Peyer's patch (tissue), 4 donors: ENCODE measurements at places on chromosomes 2 and 18. TPM values are rescaled to one million over a fixed set of nuclear protein-coding genes. Genes with fewer than 3 reads are reported as not detected.

GKN2 gene
- total RNA-seq, result not detected

DNA sequence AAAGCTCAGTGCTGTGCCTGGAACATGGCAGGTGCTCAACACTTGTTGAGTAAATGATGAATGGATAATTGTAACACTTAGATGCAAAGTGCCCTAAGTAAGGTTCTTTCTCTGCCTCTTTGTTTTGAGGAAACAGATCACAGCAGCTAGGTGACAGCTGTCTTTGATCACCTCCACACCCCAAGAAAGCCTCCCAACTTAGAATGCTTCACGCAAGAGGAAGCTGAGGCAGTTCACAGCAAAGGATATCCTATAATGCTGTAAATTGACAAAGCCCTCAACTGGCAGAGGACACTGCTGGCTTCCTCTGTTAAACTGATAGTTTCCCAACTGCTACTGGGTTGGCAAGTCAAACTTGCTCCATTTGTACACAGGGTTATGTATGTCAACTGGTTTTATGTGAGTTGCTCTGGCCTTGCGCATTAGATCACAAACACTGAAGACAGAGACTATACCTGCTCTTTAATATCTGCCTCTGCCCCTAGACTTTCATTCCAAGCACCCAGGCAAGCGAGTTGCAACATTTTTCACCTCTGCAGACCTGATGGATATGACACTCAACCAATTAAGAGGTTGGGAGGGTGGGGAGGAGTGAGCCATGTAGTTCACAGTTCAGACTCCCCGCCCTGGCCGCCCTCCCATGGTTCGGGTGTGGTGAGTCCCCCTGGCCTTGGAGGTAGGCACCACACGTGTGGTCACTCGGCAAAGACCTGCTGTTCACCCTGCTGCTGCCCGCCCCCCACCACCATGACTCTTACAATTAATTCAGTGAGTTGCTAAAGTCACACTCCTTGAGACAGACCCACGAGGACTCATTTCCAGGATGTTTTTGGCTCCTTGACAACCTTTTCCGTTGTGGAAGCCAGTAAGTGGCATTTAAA, 4.8 kb upstream of the MALL start:
- H3K27ac ChIP-seq, result no peak overlapping the region
- no peaks in the 10 kb centered on the region for H3K36me3 ChIP-seq
- no peak for DNase-seq

- no peak overlapping the region for H3K4me3 ChIP-seq
- H3K36me3 ChIP-seq, result no peaks in the 10 kb centered on the region
- no peaks in the 10 kb centered on the region for H3K4me1 ChIP-seq
Measured at GRCh38 chr2:584863-585823, 92.1 kb downstream of the TMEM18 start.

DNA sequence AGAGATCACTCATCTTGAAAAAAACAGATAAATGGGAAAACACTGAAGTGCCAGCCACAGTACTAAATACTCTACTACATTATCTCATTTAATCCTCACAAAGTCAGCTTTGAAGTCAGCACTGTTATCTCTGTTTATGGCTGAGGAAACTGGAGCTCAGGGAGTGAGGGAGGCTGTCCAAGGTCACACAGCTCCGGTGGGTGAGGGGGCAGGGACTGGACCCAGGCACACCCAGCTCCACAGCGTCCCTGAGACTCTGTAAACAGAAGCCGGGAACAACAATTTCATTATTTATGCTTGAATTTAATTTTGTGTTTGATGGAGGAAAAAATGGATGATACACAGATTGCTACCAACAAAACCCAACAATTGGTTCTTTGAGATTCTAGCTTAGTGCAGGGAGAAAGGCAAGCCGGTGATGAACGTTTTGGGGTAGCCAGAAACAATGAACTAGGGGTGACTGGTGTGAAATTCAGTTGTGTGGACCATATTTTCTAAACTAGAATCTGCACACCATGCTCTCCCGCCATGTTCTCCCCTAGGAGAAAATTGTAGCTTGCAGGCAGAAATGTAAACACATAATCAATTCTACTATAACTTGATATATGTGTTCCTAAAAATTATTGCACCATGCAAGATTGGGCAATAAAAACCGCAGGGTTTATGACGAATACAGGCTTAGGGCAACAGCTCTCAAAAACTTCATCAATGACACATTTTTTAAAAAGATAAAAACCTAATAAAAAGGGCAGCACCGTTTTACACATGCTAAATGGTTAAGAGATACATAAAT, at the start of gene GREB1:
Gene GREB1 (plus strand): TSS at position 768 of the 793 bp plus-strand sequence. CDS start 22,570 bp downstream, outside the sequence.
- H3K27ac ChIP-seq, result no peak within 1 kb of the TSS
- H3K27me3 ChIP-seq, result no peaks in the 10 kb centered on the region
- H3K4me3 ChIP-seq, result no peak within 1 kb of the TSS

DNA sequence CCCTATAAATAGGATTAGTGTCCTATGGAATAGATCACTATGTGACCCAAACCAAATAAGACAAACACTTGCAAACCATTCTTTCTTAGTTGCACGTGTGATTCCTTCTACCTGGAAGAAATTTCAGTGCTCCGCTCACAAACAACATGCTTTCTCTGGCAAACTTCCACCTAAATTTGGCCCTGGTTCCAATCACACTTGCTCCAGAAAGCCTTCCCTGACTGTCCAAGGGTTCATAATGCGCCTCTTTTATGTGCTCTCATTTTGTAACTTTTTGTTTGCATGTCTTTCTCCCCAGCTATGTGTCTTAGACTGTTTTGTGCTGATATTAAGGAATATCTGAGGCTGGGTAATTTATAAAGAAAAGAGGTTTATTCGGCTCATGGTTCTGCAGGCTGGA, 69.8 kb downstream of the GRB14 start:
- H3K27ac ChIP-seq, result no peak overlapping the region
- H3K36me3 ChIP-seq, result no peaks in the 10 kb centered on the region
- no peak for DNase-seq

KRTCAP3 gene
- 109 TPM for total RNA-seq

WNT6 gene
- not detected for total RNA-seq

MAPRE2 gene
- total RNA-seq, result 16.6 TPM

GRCh38 chr2:166627893-166628292, 133.8 kb upstream of the SCN7A start:
- H3K4me3 ChIP-seq, result no peak overlapping the region
- no peak overlapping the region for H3K27ac ChIP-seq
- no peaks in the 10 kb centered on the region for H3K4me1 ChIP-seq
- H3K27me3 ChIP-seq, result no peaks in the 10 kb centered on the region
- no peak for DNase-seq

DNA sequence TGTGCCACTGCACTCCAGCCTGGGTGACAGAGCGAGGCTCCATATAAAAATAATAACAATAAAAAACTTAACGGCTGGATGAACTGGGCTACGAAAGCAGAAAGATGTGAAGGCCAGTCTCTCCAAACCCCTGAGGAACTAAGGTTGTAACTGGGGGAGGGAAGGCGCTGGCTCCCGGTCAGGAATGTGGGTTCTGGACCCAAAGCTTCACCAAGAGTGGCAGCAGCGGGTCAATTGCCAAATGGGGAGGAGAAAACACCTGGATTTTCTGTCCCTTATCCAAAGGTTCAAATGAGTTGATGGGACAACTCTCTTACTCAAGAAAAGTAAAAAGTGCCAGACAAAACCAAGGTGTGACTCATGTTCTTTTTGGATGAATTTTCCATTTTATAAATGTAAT, 60.1 kb upstream of the TFCP2L1 start:
- no peak overlapping the region for H3K4me3 ChIP-seq
- DNase-seq, result no peak
- no peak overlapping the region for H3K27ac ChIP-seq
- H3K27me3 ChIP-seq, result no peaks in the 10 kb centered on the region
- H3K4me1 ChIP-seq, result no peaks in the 10 kb centered on the region

DNA sequence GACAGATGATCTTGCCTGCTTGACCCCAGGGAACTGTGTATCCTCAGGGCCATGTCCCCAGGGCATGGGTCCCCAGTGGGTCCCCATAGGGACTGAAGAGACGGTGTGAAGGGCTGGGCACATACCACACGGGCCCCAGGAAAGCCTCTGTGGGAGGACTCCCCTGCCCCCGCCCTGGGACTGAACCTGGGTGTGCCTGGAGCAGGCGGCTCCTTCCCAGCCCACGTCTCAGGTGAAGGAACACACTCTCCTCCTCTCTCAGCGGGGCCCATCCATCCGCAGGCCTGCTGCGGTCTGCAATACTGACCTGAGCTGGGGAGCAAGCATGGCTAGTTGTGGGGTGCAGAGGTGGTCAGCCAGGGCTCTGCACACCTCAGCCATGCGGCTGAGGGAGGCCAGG, 45.2 kb downstream of the KIF1A start:
- no peak for DNase-seq
- H3K4me3 ChIP-seq, result no peak overlapping the region
- no peaks in the 10 kb centered on the region for H3K4me1 ChIP-seq
- no peaks in the 10 kb centered on the region for H3K36me3 ChIP-seq
- H3K27ac ChIP-seq, result no peak overlapping the region
- no peaks in the 10 kb centered on the region for H3K27me3 ChIP-seq

DNA sequence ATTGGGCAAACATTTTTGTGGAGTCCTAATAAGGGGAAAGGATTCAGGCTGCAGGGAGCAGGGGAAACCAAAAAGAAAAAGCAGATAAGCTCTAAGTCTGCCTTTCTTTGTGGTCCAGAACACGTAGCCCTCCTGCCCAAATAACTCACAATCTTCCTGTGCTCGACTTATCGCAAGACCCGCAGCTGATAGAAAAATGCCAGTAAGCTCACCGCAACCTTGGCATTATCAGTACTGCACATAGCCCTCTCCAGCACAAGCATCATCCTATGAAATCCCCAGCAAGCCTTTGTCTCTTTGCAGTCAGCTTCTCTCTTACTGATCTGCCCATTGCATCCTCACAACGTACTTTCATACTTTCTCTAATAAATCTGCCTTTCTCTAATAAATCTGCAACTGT, 202.4 kb upstream of the HNRNPA3 start:
- no peak for DNase-seq
- H3K36me3 ChIP-seq, result no peaks in the 10 kb centered on the region
- no peaks in the 10 kb centered on the region for H3K4me1 ChIP-seq
- no peak overlapping the region for H3K27ac ChIP-seq
- no peaks in the 10 kb centered on the region for H3K27me3 ChIP-seq
- no peak overlapping the region for H3K4me3 ChIP-seq

DNA sequence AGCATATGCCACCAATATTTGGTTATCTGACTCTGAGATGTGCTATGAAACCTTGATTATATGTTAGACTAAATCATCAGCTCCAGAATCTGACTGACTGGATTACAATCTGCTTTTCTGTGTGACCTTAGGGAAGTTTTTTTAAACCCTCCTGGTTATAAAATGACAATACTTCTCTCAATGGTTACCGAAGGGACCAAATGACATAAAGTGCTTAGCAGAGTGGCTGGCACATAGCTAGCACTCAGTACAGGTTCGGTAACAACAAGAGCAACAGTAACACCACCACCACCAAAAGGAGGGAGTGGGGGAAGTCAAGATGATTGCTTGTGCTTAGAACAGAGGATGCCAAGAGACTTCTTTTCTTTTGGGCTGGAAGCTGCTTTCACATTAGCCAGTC, 306.2 kb downstream of the PTPRM start:
- no peak overlapping the region for H3K27ac ChIP-seq
- no peak for DNase-seq
- peaks cover 3% of the 10 kb centered on the region for H3K4me1 ChIP-seq
- H3K36me3 ChIP-seq, result no peaks in the 10 kb centered on the region

- peak overlapping the region; percentile 92 for H3K27ac ChIP-seq
- no peak overlapping the region for H3K4me3 ChIP-seq
- H3K27me3 ChIP-seq, result no peaks in the 10 kb centered on the region
- DNase-seq, result no peak
- no peaks in the 10 kb centered on the region for H3K4me1 ChIP-seq
- H3K36me3 ChIP-seq, result no peaks in the 10 kb centered on the region
Measured at GRCh38 chr2:68465081-68465916, 1.8 kb downstream of the FBXO48 start.

TEKT4 gene
- not detected for total RNA-seq

DNA sequence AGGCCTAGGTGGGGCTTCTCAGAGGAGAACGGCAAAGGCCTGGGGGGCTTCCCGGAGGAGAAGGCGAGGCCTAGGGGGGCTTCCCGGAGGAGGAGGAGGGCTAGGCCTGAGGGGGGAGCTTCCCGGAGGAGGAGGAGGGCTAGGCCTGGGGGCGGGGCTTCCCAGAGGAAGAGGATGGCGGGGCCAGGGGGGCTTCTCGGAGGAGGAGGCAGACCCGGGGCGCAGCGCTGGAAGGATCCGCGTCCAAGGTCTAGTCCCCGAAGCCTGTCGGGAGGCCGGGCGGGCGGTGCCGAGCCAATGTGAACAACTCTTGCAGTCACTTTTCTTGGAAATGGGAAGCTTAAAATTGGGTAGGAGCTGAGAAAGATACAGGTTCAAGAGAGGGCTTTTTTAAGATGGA, 30.0 kb upstream of the TUBA3D start:
- H3K27me3 ChIP-seq, result no peaks in the 10 kb centered on the region
- no peak overlapping the region for H3K4me3 ChIP-seq

DNA sequence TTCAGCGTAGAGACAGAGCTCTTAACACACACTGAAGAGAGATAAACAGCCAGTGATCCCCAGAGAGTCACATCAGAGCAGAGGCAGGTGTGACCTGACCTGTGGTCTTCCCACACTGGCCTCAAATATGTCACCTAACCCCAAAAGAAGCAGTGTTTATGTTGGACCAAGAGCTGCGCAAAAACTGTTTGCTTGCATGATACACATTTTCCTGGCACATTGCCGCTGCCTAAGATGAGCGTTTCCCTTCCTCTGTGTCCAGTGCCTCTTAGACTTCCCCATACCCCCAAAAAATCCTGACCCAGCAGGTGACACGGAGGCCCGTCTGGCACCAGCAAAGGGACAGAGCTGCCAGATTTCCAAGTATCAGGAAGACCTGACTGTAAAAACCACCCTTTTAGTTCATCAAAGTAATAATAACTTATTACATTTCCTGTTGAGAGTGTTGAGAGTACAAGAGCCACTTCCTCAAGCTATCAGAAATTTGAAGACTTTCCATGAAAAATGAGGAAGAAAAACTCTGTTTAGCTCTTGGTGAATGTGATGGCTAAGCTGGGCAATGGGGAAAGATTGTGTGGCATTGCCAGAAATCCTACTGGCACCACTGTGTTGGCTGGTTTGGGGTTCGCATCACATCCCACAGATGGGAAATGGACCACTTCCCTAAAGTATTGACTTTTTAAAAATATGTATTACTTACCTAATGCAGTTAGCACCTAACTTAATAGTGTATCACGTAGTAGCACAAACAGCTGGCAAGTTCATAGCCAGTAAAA, 6.7 kb downstream of the TNFRSF11A start:
- peak; percentile 60 for DNase-seq
- peaks cover 9% of the 10 kb centered on the region for H3K4me1 ChIP-seq
- H3K27ac ChIP-seq, result no peak overlapping the region
- H3K36me3 ChIP-seq, result no peaks in the 10 kb centered on the region

DNA sequence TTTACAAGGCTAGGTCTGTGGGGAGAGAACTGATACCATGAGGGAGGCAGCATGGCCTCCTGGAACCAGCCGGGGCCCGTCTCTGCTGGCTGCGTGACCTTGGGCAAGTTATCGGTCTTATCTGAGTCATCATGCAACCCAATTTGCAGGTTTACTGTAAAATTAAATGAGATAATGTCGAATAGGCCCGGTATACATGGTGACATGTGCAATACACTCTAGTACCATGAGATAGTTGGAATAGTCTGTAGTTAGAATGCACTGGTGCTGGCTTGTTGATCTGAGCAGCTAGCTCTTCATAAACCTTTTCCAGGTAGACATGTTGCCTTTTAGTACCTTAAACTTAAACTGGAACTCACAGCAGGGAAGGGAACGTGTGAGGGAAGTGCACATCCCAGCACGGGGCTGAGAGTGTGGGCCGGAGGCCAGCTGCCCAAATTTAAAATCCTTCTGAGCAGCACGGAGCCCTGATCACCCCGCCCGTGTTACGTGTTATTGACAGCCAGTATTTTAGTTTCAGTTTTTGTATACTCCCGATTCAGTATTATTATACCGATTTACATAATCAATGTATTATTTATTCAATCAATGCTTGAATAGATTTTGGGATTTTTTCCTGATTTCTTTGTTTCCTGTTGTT, 72.4 kb upstream of the HS6ST1 start:
- no peak overlapping the region for H3K4me3 ChIP-seq
- no peak for DNase-seq
- no peaks in the 10 kb centered on the region for H3K36me3 ChIP-seq
- H3K27ac ChIP-seq, result no peak overlapping the region
- H3K4me1 ChIP-seq, result no peaks in the 10 kb centered on the region
